ENCODE measurements at places on chromosomes 7 and 10.

DNA sequence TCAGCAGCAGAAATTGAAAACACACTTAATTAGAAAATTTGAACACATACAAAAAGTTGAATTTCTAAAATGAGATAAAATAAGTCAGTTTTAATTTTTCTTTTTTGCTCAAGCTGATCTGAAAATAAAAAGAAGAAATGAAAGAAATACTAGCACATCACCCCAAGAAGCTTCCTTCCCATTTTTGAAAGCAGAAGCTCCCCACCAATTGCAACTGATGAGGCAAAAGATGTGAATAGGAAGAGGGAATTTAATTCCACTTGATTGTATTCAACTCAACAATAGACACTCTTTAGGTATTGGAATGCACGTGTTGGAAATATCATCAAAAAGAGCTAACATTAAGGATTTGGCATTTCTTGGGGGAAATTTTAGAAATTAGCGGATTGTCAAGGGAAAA lies 175.8 kb downstream of the TRIL start:
- peak; percentile 15 for DNase-seq

- DNase-seq, result no peak
Measured at GRCh38 chr10:11449761-11450160, 161.7 kb downstream of the USP6NL start.

GRCh38 chr10:94351089-94351488 lies 11.7 kb downstream of the NOC3L start:
- DNase-seq, result no peak

GRCh38 chr7:66747881-66748511 lies 7.5 kb downstream of the RABGEF1 start:
- no peak for DNase-seq

- DNase-seq, result no peak
Measured at GRCh38 chr7:128110641-128111364, 79.6 kb upstream of the LRRC4 start.

DNA sequence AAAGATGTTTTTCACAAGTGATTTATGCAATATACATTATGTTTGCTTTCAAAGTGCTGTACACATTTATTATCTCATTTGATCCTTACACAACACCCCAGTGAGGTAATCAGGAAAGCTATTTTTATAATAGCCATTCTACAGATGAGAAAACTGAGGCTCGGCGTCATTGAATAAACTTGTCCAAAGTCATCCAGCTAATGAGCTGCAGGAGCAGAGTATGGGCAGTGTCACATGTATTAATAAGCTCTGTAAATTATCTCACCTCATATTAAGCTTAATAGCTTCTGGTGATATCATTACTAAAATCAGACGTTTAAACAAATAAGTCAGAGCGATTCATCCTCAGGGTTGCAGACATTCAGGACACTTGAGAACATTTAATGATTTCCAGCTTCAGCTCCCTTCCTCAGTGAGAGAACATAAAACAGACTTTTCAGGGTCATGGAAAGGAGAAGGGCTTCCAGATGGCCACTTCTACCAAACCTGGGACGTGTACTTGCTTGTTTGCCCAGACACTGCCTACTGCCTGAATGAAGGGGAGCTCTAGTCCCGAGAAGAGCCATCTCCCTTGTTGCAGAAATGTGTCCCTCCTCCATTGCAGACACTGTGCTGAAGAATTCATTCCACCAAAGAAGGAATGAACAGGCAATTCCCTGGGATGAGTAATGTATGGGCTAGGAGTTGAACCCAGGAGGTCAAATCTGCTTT lies 20.5 kb upstream of the FZD1 start:
- DNase-seq, result no peak

DNA sequence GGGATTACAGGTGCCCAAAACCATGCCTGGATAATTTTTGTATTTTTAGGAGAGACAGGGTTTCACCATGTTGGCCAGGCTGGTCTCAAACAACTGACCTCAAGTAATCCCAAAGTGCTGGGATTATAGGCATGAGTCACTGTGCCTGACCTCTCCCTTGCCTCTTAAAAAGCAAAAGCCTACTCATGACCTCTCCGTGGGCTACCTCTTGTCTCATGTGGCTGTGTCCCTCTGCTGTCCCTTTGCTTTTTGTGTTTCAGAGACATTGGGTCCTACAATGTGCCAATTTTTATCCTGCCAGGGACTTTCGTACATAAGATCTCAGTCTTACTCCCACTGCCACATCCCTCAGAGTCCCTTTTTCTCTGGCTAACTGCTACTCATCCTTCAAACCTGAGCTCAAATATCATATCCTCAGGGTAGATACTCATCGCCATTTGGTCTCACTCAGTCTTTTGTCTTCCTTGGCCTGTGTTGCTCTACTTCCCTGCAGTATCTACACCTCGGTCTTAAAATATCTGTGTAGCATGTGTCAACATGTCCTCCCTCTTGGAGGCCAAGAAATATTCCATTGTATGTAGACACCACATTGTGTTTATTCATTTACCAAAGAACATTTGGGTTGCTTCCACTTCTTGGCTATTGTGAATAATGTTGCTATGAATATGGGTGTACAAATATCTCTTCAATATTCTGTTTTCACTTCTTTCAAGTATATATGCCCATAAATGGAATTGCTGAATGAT lies 465.0 kb upstream of the KLF6 start:
- no peak for DNase-seq

- DNase-seq, result no peak
Measured at GRCh38 chr7:81158189-81158588, 239.3 kb upstream of the SEMA3C start.

GRCh38 chr10:78817361-78817760 lies 251.4 kb upstream of the ZMIZ1 start:
- DNase-seq, result no peak

DNA sequence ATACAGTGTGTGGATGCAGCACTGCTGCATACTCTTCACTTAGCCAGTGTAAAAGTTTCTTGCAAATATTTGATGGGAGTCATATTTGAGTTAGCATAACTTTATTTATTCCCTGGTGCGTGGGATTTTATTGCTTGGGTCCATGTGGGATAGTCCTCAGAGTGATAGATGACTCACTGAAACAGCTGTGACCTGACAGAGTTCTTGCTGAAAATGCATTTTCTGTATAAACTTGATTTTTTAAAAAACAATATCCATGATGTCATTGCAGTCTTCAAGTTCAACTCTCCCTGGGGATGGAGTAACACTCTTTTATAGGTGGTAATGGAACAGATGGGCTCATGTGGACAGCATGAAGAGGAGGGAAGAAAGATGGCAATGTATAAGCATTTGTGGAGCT lies 310.0 kb downstream of the PPP1R3A start:
- no peak for DNase-seq

DNA sequence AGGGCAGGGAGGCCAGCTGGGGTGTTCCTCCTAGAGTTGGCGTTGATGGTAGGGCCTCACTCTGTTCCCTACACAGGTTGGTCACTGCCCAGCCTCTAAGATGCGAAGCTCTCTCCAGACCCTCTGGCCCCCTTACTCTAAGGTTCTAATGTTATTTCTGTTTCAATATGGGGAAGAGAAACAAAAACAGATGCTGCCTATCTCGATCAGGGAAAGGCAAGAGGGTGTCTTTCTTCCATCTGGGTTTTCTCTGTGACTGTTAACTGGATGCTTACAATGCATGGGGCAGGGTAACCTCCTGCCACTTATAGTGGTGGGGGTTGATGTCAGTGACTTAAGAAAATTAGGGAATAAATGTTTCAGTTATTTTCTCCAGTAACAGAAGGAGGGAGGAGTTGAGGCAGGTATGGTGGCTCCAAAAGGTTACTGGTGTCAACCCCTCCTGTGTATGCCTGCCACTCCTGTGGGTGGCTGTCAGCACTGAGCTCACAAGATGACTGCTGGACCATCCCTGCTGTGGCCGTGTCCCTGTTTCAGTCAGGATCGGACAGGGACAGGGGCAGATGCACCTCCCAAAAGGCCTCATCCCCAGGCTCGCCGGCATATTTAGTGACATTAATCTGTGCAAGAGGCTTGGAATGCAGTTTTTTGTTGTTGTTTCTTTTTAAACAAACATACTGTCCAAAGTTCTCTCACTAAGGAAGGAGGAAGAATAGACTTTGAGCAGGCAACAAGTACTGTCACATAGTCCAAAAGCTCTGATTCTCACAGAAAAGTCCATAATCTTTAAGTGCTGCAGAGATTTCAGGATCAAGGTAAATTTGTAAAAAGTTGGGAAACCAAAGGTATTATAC lies 39.6 kb upstream of the SYPL1 start:
- DNase-seq, result no peak

DNA sequence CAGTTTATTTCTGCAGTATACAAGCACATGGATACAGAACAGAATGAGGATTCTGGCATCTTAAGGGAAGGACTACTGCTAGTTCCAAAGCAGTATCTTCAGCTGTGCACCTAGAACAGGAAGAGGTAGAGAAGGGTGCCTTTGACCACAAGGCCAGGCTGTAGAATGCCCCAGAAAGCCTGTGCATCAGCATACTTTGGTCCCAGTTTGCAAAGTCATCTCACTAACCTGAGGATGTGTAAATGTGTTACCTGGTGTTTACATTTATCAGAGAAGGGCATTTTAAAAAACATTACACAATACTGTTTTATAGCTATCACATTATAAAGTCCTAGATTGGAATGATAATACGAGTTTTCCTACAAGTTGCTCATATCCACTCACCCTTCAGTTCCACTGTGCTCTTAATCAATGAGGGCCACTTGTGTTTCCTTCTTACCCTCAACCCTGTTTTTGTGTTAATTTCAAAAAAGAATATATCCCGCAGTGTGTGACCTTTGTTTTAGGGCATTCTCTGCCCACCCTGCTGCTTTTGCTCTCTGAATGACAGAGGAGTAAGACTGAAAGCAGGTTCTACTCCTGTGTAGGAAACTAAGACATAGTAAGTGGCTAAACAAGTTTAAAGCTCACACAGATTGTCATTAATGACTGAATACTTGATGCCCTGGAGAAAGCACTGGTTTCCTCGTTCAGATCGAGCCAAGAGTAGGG lies 3.4 kb downstream of the SLC35G1 start:
- no peak for DNase-seq

DNA sequence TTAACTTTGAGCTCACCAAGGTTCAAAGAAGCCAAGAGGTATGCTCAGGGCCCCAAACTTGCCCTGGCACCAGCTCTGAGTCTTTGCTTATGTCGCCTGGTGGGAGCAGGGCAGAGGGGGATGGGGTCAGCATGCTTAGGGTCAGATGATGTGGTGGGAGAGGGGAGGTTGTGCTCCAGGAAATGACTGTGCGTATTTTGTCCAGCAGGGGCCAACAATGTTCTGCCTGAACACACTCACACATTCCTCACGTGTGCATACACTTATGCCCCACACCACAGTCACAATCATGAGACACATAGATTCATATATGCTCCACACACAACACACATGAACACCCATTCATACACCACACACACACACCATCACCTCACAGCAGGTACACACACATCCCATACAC lies 4.4 kb upstream of the RAMP3 start:
- no peak for DNase-seq

GRCh38 chr10:121600611-121601010 lies 2.4 kb upstream of the FGFR2 start:
- DNase-seq, result no peak

DNA sequence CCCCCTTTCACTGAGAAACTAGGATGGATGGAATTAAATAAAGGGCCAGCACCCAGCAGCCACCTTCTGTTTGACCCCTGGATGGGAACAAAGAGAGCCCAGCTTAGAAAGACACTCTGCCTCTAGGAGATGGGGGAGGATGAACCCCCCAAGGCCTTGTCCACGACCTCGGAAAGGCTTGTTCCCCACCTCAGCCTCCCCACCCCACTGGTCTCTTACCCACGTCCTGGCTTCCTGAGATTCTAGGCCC lies 9.7 kb downstream of the ITPRIP start:
- DNase-seq, result peak; percentile 57

GRCh38 chr10:28722065-28722803 lies 44.9 kb downstream of the BAMBI start:
- peak; percentile 17 for DNase-seq
